ENCODE measurements at places on chromosomes 11 and 22.

DNA sequence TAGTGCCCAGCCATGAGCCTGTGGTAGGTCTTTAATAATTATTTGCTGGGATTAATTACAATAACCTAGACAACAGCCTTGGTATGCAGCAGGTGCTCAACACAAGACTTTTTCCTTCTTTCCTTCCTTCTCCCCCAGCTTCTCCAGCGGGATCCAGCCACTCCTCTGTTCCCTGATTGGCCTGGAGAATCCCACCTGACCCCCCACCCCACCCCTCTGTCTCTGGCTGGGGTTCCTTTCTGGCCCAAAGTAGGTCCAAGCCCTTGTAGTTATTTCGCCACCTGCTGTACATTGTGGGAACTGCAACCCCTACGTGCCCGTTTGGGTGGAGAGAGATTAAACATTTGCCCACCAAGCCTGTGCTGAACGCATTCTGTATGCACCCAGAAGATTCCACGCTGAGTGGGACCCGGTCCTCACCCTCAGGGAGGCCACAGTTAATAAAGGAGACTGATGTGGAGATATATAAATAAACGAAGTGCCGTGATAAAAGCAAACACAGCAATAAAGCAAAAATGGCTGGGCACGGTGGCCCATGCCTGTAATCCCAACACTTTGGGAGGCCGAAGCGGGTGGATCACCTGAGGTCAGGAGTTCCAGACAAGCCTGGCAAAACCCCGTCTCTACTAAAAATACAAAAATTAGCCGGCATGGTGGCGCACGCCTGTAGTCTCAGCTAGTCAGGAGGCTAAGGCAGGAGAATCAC, 32.1 kb upstream of the DGKZ start:
- peak; percentile 60 for DNase-seq

DNA sequence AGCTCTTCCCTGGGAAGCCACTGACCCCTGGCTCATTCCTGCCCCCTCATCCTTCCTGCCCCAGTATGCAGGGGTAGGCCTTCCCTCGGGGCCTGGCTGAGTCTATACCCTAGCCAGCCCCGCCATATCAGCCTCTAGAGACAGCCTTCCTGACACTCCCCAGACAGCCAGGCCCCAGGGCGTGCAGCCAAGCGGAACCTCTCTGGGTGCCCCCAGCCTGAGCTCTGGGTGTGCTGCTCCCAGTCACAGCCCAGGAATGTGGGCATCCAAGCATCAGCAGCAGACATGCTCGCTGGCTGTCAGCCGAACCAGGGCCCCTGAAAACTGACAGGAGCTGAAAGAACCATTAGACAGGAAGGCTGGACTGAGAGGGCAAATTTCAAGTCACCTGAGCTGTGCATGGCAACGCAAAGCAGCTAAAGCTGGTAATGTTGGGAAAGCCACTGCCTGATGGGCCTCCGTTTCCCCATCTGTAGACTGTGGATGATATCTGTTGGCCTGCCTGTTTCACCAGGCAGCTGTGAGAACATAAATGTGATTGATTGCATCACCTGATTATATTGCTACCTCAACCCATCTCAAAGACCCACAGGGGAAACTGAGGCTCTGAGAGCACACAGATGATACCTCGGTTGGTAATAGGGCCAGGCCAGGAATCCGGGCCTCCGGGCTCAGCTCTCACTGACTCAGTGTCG, 93.2 kb downstream of the LRRC32 start:
- no peak for DNase-seq

DNA sequence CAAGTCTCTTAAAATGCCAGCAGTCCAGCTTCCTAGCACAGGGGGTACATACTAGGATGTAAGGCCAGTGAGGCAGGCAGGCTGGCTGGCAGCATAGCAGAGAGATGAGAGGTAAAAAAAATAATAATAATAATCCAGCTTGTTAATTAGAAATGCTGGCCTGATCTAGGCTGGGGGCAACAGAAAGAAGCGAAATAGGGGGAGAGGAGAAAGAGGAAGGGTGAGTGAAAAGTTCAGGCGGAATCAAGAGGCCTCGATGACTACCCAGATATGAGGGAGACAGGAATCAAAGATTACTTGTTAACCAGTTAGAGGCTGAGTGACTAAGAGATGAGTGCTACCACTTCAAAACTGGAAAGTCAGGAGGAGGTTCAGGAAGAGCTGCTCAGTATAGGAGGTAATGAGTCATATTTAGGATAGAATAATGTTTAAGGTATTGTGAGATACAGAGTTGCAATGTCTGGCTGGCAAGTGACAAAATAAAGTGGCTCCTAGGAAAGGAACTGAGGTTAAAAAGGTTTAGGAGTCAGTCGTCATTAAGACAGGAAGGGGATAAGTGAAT, 2.8 kb downstream of the ALKBH8 start:
- no peak for DNase-seq

DNA sequence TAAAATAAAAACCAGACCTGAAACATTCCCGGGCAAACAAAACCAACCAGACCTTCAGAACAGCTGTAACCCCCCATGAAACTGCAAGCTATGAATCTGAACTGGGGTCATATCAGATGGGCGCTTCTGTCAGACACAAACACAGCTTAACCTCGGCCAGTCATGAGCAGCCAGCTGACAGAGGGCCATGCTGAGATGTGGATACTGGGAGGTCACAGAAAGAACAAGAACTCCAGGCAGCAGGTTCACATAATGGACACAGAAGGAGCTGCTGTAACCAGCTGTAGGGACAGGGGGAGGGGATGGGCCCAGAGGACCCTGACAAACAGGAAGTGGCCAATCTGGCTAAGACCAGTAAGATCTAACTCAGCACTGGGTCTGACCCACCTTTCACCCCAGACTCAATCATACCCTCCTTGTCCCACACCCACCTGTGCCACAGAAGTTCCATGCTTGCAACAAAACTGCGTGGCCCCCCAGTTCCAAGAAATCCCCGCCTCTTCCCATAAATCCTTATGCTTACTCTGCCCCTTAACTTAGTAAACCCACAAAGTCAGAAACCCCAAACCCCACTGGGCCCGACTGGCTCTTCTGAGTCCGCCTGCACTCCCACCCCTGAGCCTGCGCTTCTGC, 4.0 kb downstream of the APOL4 start:
- no peak for DNase-seq

DNA sequence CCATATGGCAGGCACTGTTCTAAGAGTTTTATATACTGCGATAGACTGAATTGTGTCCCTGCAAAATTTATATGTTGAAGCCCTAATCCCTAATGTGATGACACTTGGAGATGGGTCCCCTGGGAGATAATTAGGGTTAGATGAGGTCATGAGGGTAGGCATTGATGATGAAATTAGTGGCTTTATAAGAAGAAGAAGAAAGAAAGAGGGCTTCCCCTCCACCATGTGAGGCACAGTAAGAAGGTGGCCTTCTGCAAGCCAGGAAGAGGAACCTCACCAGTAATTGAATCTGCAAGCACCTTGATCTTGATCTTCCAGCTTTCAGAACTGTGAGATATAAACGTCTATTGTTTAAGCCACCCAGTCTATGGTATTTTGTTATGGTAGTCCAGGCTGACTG, 46.6 kb upstream of the TENM4 start:
- DNase-seq = no peak

DNA sequence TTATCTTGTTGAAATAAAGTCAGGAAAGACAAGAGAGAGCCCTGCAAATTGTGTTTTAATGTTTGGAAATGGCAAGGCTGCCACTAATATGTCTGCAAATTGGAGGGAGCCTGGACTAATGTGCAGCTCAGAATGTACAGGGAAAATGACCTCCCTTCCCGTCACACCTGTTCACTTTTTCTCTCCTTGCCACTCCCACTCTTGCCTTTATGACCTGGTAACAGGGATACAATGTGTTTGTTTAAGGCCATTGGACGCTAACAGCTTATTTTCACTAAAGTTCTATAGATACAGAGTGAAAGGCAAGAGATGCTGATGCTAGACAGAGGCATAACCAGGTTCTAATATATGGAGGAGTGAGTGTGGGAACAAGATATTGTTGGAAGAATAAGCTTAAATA, 203.9 kb downstream of the RAB38 start:
- no peak for DNase-seq

DNA sequence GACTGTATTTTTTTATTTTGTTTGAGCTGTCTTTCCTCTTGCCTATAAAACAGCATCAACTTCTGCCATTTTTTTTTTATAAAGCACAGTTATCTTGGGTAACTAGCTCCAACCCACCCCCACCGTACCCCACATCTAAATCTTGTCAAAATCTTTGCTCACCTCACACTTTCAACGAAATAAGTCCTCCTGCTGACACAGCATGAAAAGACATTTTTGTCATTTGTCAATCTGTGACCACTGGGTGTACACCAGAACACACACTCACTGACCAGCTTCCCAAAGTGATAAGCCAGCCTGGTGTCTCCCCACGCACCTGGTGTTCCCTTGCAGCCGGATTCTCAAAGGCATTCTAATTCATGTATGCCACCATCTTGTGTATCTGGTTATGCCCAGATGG, 1.7 kb upstream of the TECTA start:
- no peak for DNase-seq

- peak; percentile 68 for DNase-seq
Measured at GRCh38 chr22:22710719-22711531, 66.5 kb downstream of the GGTLC2 start.

GRCh38 chr11:5291207-5291838, 10.4 kb downstream of the OR51B4 start:
- DNase-seq = no peak

DNA sequence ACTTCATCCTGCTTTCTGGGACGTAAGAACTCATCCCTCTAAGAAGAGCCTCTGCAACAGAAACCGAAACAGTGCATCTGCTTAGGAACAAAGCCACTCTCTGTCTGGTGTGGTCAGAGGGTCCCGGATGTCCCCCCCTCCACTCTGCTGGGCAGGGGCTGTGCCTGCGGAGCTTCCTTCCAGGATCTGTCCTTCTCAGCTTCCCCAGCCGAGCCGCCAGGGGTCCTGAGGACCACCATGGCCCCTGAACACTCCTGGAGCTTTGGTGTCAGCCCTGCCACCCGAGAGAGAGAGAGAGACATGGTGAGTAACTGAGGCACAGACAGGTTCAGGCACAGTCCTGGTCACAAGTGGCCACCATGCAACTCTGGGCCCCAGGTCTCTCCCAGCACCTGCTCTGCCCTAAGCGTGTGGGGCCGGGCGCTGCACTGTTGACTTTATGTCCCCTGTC, 24.4 kb upstream of the MGAT3 start:
- DNase-seq = no peak

GRCh38 chr11:34552270-34552669, 38.7 kb upstream of the ELF5 start:
- no peak for DNase-seq

DNA sequence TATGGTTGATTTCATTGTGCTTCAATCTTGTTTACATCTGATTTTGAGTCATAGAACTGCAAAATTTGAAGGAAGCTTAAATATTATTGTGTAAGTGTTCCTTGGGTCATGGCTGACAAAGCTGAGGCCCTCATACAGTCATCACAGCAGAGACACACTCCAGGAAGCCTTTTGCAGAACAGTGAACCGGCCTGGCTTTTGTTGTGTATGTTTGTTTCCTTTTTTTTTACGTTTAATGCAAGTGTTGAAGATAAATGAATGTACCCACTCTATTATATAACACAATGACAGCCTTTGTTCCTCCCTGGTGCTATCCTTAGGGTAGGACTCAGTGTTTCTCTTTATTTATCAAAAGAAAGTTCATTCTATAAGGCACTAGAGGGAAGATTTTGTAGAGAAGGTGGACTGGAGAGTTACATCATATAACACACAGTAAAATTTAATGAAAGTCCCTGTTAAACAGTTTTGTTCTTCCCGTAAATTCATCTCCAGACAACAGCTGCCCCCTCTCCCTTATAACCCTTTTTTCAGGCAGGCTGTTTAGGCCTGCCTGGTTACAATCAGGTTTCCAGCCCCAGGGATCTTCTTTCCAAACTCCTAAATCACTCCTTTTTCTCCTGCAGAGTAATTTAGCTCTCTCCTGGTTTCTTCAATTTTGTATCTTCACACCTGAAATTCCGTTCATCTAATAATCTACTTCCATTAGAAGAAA, 34.3 kb upstream of the CSTF3 start:
- DNase-seq = no peak

GRCh38 chr11:68164437-68164836, 43.2 kb upstream of the CHKA start:
- DNase-seq = no peak

GRCh38 chr22:36440429-36441002, 40.9 kb downstream of the TXN2 start:
- no peak for DNase-seq

GRCh38 chr11:75986966-75987365, 172.0 kb downstream of the UVRAG start:
- DNase-seq = no peak

DNA sequence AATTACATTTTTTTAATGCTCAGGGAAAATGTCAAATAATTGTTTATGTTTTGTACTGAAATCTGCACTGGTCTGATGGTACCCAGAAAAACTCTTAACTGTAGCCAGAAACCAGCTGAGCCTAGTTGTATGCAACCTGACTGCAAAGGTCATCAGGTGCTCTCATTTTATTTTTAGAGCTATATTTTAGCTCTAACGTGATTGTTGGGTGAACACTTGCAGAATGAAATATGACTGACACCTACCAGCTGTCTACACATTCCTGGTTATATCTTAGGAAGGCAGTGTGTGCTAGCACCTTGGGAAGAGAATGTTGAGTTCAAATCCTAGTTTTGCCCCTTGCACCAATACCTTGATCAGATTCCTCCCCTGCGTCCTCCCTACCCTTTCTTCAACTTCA, 23.6 kb downstream of the PTPRJ start:
- DNase-seq = no peak

DNA sequence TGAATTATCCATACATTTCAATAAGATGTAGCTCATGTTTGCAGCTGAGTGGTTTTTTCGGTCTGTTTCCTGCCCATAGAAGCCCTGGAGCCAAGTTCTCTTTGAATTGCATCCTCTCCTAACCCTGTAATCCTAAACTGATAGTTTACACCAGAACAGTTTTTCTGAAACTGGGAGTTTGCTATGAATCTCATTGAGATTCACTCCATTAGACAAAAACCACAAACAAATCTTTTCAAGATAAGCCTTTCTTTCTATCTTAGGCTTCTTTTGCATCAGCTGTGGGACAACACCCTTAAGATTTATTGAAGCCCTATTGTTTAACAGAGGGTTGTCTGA, 324.8 kb downstream of the DYNC2H1 start:
- DNase-seq = no peak

DNA sequence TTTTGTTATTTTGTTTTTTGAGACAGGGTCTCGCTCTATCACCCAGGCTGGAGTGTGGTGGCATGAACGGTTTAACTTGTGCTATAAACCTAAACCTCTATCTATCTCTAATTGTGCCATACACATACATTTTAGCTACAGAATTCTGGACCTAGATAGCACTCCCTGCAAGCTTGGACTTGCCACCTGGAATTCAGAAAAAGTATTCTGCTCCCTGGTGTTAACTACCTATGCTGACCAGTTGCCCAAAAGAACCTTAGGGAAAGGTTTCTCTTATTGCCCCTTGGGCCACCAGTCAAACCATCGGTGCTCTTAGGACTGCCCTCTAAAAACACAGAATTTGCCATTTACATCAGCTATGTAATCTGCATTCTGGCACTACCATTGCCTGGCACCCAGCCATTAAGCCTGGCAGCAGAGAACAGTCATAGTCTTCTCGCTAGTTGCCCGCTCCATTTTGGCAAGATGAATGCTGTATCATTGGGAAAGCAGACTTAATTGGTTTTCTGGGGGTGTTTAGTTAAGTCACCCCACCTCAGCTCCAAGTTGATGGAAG, 55.3 kb downstream of the ETS1 start:
- DNase-seq = no peak

GRCh38 chr11:90288212-90288821, 65.5 kb upstream of the CHORDC1 start:
- no peak for DNase-seq

All from stimulated activated CD8-positive, alpha-beta memory T cell treated with anti-CD3 and anti-CD28 coated beads, Interleukin-4, amount 100 ng/mL, for 24 hours (primary cell).